ENCODE measurements at places on chromosomes 4 and X.

DNA sequence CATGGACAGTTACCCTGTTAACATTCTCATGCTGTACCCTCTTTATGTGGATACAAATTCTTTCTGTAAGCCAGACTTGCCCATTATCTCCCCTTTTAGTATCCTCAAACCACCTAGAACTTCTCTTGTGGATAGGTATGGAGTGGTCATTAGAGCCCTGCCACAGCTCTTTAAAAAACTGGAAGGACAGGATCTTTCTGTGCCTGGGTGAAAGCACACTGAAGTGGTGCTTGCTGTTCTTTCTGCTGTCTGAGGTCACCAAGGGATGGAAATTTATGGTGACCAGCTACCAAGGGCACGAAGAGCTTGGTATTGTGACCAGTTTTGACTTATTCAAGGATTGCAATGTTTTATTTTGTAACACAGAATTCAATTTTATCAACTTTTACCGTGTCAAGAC lies 344.2 kb downstream of the CBLL2 start:
- no peak for DNase-seq

DNA sequence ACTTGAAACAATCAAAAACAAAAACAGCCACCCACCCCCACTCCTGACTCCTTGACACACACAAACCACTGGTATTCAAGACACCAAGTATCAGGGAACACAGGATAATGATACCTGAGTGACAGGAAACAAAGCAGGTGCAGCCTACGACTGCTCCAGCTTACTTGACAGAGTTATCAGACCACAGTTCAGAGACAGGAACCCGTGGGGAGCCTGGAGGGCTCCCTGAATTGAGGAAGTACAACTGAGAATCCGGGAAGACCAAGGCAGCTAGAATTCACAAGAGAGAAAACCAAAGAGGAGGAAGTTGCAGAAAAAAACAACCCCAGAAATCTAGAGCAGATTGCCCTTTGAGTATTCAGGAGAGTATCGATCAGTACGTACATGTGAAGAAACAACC lies 20.5 kb downstream of the COMMD8 start:
- DNase-seq: no peak

- DNase-seq: no peak
Measured at GRCh38 chrX:16552546-16552945, 97.4 kb upstream of the S100G start.

DNA sequence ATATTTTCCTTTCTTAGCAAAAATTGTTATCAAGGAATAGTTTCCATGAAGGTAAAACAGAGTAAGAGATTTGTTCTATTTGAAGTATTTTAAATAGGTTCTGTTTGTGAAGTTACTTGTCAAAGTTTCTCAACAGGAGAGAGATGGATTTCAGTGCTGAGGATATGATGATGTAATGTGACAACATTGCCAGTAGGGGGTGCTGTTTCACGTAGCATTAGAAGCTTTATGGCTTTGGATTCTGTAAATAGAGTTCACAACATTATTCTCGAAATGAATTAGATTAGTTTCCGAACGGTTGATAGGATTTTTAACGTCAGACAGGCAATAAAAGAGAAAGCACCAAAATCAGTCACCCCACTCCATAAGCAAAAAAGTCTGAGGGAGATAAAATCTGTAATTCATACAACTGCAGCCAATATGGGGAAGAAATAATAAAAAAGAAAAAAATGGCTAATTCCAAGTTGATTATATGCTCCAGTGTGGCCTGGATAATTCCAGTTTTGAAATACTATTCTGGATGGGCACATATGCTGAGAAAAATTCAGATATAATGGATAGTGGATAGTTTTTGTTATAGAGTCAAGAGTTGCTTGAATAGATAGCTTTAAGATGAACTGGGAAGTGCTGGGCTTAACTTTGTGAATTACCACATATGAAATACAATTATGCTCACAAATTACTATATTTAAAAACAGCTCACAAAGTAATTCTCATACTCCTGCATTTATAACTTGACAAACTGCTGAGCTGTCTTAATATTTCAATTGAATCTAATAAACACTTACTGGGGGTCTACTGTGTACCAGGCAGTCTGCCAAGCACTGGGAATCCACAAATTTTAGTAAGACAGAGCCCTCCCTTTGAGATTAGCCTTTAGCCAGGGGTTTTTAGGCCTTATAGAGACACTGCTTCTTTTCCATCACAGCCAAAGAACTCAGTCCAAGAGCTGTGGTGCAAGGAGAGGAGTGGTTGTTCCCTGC lies 109.1 kb downstream of the GPAT3 start:
- DNase-seq: peak; percentile 82

DNA sequence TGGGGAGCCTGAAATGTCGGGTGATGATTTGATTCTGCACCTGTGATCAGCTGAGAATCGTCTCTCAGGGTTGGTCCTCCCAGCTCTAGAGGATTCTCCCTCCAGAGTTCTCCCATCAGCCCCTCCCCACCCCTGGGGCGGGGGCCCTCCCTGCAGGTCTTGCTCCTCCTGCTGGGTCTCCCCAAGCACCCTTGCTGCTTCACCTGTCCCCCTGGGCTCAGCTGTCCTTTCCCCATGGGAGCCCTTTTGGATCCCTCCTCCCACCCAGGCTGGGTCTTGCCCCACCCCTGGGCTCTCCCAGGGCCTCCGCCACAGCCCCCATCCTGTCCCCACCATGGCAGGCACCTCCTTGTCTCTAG lies 22.2 kb downstream of the PSAPL1 start:
- DNase-seq: no peak

DNA sequence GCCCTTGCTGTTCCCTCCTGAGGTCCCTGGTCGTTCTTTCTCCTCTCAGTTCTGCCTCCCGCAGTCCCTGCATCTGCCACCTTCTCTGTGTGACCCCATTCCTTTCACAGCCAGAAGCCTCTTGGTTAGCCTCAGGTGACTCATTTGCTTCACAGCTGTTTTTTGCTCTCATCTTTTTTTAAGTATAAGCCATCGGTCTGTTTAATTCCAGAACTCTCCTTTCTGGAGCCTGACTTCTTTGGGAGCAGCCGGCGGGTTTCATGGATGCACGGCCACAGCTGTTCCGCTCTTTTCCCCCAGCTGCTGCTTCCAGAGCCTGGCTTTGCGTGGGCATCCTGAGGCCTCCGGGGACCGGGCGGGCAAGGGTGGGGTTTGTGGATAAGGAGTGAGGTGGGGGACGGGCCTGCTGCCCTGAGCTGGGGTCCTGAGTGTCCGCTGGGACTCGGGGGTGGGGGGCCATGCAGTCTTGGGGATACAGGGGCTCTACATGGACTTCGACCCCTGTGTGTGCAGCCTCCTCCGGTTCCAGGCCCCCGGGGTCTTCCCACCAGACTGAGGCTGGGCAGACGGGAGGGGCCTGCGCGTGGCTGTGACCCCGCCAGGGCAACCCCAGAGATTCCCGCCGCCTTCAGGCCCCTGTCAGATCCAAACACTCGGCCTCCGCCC lies 46.7 kb downstream of the PCGF3 start:
- no peak for DNase-seq

DNA sequence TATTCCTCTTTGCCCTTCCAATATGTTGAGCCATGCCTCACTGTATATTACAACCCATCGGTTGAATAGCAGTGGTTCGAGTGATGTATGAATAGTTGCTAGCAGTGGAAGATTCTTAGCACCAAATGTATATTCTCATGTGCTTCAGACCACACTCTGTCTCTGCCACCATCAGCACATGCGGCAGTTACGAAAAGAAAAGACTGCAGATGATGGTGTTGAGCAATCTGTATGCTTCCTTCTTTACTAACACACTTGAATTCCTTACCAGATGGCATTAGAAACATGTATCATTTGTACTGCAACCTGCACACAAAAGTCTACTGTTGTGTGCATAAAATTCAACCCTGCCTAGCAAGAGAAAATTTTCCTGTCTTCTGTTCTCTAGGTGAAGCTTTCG lies 214.6 kb downstream of the ENOX2 start:
- DNase-seq: no peak

DNA sequence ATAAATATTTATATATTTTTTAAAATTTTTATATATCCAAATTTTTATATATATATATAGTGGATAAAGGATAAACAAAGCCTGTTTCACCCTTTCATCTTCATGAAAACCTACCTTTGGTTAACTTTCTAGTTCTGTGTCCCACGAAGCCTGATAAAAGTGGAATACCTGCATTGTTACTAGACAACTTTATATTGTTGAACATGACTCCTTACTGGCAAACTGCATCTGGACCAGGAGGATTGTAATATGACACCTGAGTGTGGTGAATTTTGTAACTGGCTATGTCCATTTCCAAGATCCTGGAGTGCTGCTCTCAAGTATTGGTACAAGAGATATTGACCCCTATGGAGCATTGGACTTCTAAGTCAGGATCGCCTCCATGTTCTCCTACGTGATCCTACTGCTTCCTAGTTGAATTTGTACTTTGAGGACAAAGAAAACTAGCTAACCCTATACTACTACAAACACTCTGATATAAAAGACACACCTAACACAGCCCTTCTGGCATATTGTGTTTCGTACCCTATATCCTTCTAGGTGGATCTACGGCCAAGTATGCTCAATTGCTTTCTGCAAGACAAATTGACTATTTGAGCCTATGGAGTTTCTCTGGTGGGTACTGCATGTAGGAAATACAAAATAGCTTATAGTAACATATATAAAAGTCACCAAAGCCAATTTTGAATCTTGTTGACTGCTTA lies 61.3 kb upstream of the PRRG1 start:
- peak; percentile 49 for DNase-seq

DNA sequence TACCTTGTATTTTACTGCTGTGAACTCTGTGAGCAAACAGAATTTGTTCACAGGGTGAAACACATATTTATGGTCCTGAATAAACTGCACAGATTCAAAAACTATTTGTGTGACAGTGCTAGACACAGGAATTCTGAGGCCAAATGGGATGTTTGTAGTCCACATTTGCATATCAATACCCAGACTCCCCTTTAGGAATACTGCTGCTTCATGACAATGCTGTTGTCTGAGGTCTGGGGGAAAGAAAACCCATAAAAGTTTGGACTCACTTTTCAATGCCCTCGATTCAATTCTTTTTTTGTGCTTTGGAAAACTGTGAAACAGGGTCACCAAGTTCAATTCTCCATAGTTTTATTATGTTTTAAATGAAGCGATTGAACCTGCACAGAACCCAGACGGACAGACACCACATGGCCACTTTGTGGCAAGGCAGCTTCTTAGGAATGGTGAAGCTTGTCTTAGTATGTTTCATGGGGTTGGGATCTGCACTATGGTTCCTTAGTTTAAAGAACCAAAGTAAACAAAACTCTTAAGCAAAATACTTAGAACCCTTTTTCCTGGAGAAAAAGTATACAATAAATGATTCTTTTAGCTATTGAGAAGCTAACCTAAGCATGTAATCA lies 92.3 kb upstream of the MAD2L1 start:
- no peak for DNase-seq

DNA sequence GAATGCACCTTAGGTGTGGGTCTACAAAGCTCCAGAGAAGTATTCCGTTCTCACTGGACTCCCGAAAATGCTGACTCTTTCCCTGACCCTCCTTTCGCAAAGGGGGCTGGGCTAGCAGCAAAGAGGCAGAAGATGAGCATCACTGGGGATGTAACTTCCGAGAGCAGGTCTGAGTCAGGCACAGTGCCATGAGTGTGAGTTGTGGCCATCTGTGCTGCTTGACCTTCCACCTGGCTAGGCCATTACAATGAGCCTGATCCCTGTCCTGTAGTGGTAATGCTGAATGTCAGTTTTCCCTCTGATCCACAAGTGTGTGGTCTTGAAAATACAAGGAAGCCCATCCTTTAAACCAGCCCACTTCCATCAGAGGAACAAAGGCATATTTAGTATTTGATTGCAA lies 479.4 kb downstream of the AFF2 start:
- no peak for DNase-seq

- no peak for DNase-seq
Measured at GRCh38 chrX:41596596-41596995, 92.2 kb upstream of the GPR34 start.

- no peak for DNase-seq
Measured at GRCh38 chr4:5757954-5758353, 47.0 kb downstream of the EVC start.

DNA sequence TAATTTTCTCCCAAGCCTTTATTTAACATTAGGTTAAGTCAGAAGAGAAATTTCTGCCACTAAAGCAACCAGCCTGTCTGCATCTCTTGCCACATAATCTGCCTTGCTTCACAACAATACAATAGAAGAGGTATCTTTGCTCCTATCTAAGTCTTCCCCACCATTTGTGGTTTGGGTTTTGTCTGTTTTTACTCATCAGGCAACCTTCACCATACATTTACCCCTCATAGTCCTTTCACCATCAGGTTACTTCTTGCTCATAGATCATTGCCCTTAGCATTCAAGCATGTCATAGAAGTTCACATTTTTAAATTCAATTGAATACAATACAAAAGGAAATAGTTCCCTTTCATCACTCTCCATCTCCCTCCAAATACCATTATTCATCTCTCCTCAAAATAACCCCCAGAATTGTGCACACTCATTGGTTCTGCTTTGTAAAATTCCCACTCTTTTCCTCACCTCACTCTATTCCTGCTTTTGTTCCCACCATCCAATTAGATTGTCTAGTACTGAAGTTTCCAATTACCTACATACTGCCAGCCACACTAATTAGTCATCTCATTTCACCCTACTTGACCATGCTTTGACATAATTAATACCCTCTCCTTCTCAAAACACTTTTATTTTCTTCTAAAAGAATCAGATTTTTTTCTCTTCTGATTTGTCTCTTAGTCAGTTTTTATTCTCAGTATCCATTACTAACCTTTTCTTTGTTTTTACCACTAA lies 1957.0 kb upstream of the AGA start:
- DNase-seq: no peak

- no peak for DNase-seq
Measured at GRCh38 chr4:2015008-2015407, 6.2 kb upstream of the NELFA start.

DNA sequence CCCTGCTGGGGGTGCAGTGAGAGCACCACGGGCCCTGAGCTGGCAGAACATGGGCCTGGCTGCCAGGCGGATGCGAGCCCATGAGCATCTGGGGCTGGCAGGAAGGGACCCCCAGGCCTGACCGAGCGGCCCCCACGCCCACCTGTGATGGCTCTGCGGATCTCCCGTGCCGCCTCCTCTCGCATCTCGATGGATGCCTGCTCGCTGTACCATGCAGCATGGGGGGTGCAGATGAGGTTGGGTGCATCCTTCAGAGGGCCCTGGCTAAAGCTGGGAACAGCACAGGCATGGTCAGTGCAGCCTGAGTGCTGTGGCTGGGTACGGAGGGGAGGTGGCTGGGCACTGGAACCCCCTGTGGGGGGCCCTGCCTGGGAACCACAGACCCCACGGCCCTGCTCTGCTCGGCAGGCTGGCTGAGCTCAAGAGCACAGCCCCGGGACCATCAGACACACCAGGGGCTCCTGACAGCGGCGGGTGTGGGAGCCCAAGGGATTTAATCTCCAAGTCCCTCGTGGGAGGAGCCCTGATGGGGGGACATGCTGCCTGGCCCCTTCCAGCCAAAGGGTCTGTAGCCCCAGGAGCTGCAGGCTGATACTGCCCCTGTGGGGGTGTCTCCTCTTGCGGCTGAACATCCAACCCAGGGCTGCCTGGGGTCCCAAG lies 35.5 kb downstream of the CTBP1 start:
- no peak for DNase-seq

- DNase-seq: peak; percentile 19
Measured at GRCh38 chrX:70262952-70263567, 3.1 kb upstream of the P2RY4 start.

All from NCI-H1417 (cell line).